T-cell (primary cell): ENCODE measurements at places on chromosomes 12 and 14.

GRCh38 chr14:28570391-28570790 is 196.2 kb upstream of the FOXG1 start:
- DNase-seq, result no peak

DNA sequence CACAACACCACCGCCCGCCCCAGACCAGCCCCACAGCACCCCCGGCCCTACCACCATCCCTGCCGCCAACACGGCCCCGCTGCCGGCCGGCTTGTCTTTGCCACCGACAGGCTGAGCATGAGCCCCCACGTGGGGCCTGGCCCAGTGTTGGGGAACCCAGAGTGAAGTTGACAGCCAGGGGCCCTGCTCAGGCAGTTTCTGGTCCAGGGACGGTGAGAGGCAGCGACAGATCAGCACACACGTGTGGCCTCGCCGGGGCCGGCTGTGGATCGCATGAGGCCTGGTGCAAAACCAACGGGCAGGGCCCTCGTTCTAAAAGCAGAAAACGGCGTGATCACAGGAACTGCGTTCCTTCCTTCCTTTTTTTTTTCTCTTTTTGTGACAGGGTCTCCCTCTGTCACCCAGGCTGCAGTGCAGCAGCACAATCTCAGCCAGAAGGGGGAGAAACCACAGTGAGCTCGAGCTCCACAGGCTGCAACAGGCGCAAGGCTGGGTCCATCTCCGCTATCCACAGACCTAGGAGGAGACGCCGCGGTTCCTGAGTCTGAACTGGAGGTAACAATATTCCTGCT is 50.5 kb upstream of the FBRSL1 start:
- DNase-seq, result no peak

DNA sequence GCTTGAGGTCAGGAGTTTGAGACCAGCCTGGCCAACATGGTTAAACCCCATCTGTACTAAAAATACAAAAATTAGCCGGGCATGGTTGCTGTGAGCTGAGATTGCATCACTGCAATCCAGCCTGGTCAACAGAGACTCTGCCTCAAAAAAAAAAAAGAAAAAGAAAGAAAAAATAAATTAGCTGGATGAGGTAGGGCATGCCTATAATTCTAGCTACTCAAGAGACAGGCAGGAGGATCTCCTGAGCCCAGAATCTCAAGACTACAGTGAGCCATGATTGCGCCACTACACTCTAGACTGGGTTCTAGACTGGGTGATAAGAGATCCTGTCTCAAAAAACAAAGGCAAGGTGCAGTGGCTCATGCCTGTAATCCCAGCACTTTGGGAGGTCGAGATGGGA is 16.9 kb downstream of the PPP4R3A start:
- no peak for DNase-seq

- no peak for DNase-seq
Observed at GRCh38 chr12:46556819-46557524, 184.4 kb upstream of the SLC38A2 start.

DNA sequence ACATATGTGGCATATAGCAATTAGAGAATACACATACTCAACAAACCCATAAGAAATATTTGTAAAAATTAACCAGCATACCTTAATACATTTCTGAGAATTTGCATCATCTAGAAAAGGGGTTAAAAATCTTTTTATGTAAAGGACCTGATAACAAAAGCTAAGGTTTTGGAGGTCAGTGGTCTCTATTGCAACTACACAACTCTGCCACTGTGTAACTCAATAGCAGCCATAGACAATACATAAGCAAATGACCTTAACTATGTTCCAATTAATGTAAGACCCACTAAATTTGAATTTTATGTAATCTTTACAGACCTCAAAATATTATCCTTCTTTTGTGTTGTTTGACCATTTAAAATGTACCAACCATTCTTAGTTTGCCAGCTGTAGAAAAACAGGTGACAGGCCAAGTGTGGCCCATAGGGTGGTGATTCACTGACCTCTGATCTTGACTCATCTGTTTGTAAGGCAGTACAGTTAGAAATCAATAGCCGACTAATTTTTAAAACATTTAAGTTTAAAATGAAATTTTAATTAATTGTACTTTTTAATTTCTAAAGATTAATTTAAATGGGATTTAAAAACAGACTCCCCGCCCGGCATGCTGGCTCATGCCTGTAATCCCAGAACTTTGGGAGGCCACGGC is 7.4 kb upstream of the EPS8 start:
- DNase-seq, result no peak
